Right atrium auricular region (tissue), 2 donors: ENCODE measurements at places on chromosomes 7 and 10. TPM values are rescaled to one million over a fixed set of nuclear protein-coding genes. Genes with fewer than 3 reads are reported as not detected.

GRCh38 chr7:50448823-50449222, 1.3 kb downstream of the FIGNL1 start:
- no peak overlapping the region for H3K4me3 ChIP-seq
- H3K27ac ChIP-seq, result no peak overlapping the region
- peaks cover 14% of the 10 kb centered on the region for H3K4me1 ChIP-seq
- H3K36me3 ChIP-seq, result peaks cover 5% of the 10 kb centered on the region
- DNase-seq, result no peak

DNA sequence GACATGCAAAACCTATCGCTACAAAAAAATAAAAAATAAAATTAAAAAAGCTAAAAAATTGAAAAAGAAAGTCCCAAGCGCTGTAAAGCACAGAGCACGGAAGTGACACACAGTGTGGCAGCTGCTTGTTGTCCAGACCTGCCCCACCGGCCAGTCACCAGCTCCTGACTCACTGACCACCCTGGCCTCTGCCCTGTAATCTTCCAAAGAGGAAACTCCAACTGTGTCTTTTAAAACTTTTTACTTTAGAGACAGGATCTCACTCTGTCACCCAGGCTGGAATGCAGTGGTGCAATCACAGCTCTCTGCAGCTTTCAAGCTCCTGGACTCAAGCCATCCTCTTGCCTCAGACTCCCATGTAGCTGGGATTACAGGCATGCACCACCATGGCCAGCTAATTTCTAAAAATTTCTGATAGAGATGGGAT, 23.6 kb downstream of the GNA12 start:
- no peaks in the 10 kb centered on the region for H3K27me3 ChIP-seq
- H3K4me3 ChIP-seq, result no peak overlapping the region
- peak; percentile 91 for DNase-seq
- H3K4me1 ChIP-seq, result no peaks in the 10 kb centered on the region

DNA sequence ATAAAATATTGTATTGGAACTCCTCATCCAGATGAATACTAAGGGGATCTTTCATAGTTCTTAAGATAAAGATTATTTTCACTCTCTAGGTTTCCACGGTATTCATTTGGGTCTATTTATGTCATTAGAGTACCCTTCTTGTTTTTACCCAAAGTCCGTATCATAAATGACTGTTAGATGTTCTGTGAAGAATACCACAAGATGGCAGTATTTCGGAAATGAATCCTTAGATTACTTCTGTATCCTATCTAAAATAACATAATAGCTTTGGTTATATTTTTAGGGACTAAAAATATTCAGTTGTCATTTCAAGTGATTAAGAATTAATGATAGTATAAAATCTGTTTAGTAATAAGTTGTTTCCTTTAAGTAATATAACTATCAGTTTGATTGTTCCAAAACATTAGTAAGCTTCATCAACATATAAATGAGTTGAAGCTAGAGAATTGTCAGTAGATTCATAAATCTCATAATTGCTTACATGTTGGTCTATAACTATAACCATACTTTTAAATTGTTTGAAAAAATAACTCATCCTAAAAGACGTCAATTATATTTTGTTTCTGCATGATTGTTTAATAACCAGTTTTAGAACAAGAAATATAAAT, 337.5 kb upstream of the KCND2 start:
- H3K27me3 ChIP-seq, result no peaks in the 10 kb centered on the region
- no peak for DNase-seq
- H3K36me3 ChIP-seq, result no peaks in the 10 kb centered on the region
- H3K27ac ChIP-seq, result no peak overlapping the region
- H3K4me1 ChIP-seq, result no peaks in the 10 kb centered on the region
- H3K4me3 ChIP-seq, result no peak overlapping the region

GRCh38 chr10:60905580-60905979, 38.4 kb downstream of the RHOBTB1 start:
- no peaks in the 10 kb centered on the region for H3K27me3 ChIP-seq
- peak overlapping the region; percentile 56 for H3K27ac ChIP-seq
- H3K4me3 ChIP-seq, result no peak overlapping the region
- no peaks in the 10 kb centered on the region for H3K36me3 ChIP-seq

DNA sequence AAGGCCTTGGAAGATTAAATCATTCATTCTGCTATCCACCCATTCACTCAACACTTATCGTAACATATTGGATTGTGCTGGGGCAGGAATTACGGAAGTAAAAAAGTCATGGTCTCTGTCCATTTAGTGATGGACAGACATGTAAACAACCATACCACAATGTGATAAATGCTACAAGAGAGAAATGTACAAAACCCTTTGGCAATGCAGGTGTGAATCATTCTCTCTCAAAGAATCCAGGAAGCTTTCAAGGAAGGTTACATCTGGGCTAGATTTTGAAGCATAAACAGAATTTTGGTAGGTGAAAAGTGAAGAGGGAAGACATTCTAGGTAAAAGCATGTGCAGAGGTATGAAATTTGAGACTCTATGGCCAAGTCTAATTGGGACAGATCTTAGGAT, 61.7 kb upstream of the KCNIP2 start:
- H3K27ac ChIP-seq, result no peak overlapping the region
- H3K36me3 ChIP-seq, result no peaks in the 10 kb centered on the region
- no peak overlapping the region for H3K4me3 ChIP-seq
- no peaks in the 10 kb centered on the region for H3K4me1 ChIP-seq

The PIP gene
- total RNA-seq, result not detected

The PNLIPRP1 gene
- not detected for total RNA-seq

The HOXA2 gene
- total RNA-seq, result 0.16 TPM

The RBAK gene
- total RNA-seq, result 6.1 TPM

The TAS2R5 gene
- total RNA-seq, result 0.59 TPM
